CD8-positive, alpha-beta T cell (primary cell): ENCODE measurements at places on chromosomes 5 and 9. TPM values are rescaled to one million over a fixed set of nuclear protein-coding genes. Genes with fewer than 3 reads are reported as not detected.
A peak's percentile ranks its signal among the peaks of the same experiment; 100 is the strongest.

- DNase-seq: no peak
Observed at GRCh38 chr9:5263351-5264218, 32.4 kb downstream of the INSL4 start.

Gene HAPLN1
- total RNA-seq: not detected

Gene BNC2
- total RNA-seq: 0.14 TPM

- DNase-seq: no peak
Observed at GRCh38 chr5:155126573-155126972, 113.0 kb downstream of the KIF4B start.

Gene COL5A1
- 0.33 TPM for total RNA-seq

DNA sequence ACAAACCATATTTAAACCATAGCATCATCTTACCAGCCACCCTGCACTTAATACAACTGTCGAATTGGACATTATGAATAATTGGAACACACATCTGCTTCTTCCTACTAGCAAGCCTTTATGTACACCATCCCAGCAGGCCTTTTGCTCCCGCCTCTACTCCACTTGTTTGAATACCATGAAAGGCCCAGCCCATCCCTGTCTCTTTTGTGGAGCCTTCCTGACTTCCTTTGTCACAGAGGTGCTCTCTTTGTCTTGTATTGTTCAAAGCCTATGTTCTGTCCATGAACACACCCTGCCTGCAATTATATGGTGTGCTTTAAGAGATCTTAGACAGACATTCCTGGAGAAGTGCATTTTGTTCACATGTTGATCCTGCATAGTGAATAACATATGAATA lies 465.7 kb downstream of the DIRAS2 start:
- no peak for DNase-seq

DNA sequence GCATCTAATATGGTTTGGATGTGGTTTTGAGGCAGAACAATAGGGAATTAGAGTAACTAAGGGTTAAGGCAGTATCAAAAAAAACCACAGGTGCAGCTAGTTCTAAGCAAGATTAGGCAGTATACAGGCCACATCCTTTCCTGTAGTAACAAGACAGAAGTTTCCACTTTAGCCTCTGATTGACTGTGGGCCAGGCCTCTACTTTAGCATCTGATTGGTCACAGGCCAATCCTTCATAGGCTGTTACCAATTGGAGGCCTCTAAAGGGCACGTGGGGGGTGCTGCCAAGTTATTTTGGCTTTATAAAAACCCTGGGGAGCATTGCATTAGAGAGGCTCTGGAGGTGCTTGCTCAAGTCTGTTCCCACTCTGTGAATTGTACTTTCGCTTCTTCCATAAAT lies 144.1 kb upstream of the ST8SIA4 start:
- DNase-seq: no peak

Gene PCDHGA5
- not detected for total RNA-seq

Gene ATG12
- 68.3 TPM for total RNA-seq

- DNase-seq: no peak
Observed at GRCh38 chr5:135488727-135489465, 36.7 kb upstream of the TIFAB start.

DNA sequence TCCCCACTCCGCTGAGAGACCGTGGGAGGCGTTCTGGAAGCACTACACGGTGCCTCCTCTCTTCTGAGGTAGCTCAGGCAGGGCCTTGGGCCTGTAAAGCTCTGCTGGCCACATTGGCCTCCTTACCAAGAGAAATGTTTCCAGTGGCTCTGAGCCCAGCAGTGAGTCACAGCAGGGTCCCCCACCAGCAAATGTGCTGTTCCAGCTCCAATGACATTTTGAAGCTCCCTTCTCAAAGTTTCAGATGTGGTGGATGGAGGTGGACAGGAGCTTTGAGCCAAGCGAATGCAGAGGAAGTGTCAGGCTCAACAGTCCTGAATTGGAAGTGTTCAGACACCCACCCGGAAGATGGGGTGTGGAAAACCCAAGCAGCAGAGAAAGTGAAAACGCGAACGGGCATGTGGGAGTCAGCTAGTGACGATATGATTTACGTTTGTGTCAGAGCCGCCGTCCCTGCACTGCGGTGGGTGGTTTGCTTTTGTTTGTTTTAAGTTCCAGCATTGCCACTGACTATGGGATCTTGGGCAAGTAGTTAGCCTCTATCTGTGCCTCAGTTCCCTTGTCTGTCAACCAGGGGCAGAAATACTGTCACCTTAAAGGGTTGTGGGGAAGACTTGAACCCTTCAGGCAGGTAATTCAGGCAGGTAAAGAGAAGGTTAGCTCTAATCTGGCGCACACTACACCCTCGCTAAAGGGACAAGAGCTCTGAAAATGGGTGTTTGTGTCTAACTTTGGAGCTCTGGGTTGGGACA lies 38.2 kb downstream of the C5orf15 start:
- peak; percentile 47 for DNase-seq

DNA sequence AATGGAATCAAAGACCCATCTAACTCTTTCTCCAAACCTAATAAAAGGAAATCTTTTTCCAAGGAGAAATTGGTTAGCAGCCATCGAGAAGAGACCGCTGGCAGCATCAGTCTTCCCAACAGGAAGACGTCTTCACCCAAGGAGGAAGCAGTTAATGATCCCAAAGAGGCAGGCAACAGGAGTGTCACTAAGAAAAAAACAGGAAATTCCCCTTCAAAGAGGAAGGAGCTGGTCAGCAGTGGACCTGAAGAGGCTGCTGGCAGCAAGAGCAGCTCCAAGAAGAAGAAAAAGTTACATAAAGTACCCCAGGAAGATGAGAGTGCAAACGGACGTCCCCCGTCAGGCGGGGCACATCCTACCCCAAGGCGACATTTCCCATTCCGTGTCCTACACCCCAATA lies 143.7 kb downstream of the ELAVL2 start:
- no peak for DNase-seq

Gene SOWAHA
- total RNA-seq: not detected

Gene OR1L6
- total RNA-seq: not detected
